Colonic mucosa (tissue), 4 donors: ENCODE measurements at places on chromosomes 2 and 18. TPM values are rescaled to one million over a fixed set of nuclear protein-coding genes. Genes with fewer than 3 reads are reported as not detected.

Gene KCNF1
- total RNA-seq = 0.22 TPM

Gene OR6B2
- not detected for total RNA-seq

Gene DYNAP
- not detected for total RNA-seq

DNA sequence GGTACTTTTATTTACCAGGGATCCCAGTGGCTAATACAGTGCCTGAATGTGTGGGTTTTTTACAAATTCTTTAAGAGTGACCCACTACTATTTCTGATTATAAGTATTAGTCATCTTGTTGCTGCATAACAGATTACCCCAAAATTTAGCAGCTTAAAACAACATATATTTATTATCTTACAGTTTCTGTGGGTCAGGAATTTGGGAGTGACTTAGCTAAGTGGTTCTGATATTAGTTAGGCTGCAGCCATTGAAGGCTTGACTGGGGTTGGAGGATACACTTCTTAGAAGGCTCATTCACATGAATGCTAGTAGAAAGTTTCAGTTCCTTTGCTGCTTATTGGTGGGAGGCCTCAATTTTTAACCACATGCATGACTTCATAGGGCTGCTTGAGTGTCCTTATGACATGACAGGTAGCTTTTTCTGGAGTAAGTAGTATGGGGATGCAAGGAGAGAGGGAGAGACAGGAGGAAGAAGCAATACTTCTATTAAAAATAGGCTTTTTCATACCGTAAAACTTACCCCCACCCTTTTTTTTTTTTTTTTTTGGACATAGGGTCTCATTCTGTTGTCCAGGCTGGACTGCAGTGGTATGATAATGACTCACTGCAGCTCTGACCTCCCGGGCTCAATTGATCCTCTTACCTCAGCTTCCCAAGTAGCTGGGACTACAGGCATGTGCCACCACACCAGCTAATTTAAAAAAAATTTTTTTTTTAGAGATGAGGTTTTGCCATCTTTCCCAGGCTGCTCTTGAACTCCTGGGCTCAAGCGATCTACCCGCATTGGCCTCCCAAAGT lies 13.3 kb upstream of the POLE4 start:
- H3K4me3 ChIP-seq = no peak overlapping the region
- no peak overlapping the region for H3K27ac ChIP-seq
- H3K36me3 ChIP-seq = no peaks in the 10 kb centered on the region
- H3K27me3 ChIP-seq = no peaks in the 10 kb centered on the region
- H3K4me1 ChIP-seq = no peaks in the 10 kb centered on the region

GRCh38 chr18:77110400-77110799 lies 22.2 kb downstream of the MBP start:
- peaks cover 8% of the 10 kb centered on the region for H3K4me1 ChIP-seq
- no peak overlapping the region for H3K4me3 ChIP-seq
- H3K27me3 ChIP-seq = no peaks in the 10 kb centered on the region
- DNase-seq = no peak
- H3K27ac ChIP-seq = no peak overlapping the region

DNA sequence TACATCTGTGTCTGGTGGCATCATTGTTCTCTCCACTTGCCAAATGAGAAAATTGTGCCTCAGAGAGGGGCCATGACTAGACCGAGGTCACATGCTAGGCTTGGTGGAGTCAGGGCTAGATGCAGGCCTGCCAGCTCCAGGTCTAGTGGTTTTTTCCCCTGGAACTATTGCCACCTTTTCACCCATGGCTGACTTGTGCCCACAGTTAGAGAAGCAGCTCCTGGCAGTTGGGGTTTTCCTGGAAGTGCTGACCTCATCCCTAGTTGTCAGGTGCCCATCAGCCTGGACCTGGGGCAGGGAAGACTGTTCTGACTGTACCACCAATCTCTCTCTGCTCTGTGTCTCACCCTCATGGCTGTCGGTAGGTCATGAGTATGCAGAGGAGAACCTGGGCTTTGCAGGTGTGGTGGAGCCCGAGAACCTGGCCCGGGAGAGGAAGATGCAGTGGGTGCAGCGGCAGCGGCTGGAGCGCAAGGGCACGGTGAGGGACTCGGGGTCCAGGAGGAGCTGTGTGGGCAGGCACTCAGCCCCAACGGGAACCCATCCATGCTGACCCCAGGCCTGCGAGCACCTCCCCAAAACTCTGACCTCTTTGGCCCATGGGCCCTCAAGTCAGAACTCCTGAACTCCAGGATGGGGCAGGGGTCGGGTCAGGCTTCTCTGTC lies 12.4 kb upstream of the CATIP start:
- H3K36me3 ChIP-seq = no peaks in the 10 kb centered on the region
- H3K27me3 ChIP-seq = no peaks in the 10 kb centered on the region
- H3K4me3 ChIP-seq = no peak overlapping the region
- no peak overlapping the region for H3K27ac ChIP-seq
